Stimulated activated CD8-positive, alpha-beta memory T cell treated with anti-CD3 and anti-CD28 coated beads, Interleukin-4, amount 100 ng/mL, for 48 hours (primary cell): ENCODE measurements at places on chromosomes 5 and 9.
A peak's percentile ranks its signal among the peaks of the same experiment; 100 is the strongest.

DNA sequence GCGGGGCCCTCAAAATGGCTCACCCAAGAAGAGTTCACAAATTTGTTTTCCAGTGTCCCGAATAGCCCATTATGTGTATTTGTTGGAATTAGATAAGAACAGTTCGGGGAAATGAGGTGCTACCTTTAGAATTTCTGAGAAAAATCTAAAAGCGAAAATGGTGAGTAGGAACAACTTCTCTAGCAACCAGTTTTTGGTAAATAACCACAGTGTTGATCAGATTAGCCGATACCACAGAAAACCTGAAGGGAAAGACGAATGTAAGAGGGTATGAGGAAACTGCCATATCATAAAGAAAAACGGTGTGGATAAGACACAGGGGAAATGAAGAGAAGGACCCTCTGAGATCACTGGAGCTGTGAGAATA, 31.0 kb downstream of the ADAM19 start:
- no peak for DNase-seq

DNA sequence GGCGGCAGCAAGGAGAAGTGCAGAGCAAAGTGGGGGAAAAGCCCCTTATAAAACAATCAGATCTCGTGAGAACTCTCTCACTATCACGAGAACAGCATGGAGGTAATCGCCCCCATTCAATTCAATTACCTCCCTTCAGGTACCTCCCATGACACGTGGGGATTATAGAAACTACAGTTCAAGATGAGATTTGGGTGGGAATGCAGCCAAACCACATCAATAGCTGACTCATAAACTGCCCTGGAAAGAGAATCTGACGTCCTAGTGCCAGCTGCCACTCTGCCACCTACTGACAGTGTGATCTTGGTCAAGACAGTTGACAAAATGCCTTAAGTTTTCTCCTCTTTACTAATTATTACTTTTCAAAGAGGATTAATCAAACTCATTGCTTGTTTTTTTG, 128.3 kb downstream of the GPBP1 start:
- DNase-seq, result peak; percentile 69

GRCh38 chr5:1437226-1437829, 7.9 kb downstream of the SLC6A3 start:
- DNase-seq, result no peak

DNA sequence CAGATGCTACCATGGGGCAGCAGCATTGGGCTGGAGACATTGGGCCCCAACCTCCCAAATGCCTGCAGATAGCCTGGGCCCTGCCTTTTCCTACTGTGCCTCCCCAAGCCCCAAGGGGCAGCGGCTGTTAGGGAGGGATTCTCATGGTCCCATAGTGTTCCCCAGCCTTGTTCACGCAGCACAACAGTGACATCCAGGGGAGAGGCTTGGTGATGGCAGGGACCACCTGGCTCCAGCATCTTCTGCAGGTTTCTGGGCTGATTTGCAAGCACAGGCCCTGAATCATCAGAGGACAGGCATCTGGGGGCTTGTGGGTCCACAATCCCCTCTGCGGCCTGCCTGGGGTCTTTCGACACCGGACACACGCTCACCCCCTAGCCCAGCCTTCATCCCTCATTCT, 354.6 kb downstream of the SLIT3 start:
- peak; percentile 26 for DNase-seq

DNA sequence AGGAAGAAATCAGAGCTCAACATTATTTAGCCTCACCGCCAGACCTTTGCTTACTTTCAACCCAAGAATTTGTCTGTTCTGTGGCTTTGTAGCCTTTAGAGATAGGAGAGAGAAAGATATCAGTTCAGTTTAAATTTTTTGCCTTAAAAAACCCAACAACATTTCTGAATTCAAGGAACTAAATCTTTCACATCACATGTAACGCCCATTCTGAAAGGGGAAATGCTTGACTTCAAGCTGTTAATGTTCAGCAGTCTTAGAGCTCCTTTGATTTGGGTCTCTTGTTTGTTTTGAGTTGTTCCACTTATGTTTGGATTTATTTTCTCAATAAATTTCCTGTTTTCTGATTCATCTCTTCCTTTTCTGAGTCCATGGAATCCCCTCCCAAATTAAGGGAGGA, 294.5 kb downstream of the ARHGAP26 start:
- DNase-seq, result no peak

DNA sequence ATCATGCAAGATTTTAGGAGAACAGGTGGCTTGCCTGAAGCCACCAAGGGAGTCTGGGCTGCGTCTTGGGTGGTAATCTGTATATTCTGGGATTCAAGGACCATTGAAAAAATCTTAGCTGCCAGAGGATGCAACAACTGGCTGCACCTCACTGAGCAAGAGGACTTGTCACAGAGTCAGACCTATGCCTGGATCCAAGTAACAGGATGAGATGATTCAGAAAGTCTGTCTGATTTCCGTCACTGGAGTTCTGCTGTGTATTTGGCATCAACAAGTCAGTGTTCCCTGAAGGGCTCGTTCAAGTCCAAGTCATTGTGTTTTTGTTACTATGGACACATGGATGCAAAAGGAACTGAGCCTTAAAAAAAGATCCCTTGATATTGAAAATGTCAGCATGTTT, 37.8 kb upstream of the CARTPT start:
- no peak for DNase-seq

DNA sequence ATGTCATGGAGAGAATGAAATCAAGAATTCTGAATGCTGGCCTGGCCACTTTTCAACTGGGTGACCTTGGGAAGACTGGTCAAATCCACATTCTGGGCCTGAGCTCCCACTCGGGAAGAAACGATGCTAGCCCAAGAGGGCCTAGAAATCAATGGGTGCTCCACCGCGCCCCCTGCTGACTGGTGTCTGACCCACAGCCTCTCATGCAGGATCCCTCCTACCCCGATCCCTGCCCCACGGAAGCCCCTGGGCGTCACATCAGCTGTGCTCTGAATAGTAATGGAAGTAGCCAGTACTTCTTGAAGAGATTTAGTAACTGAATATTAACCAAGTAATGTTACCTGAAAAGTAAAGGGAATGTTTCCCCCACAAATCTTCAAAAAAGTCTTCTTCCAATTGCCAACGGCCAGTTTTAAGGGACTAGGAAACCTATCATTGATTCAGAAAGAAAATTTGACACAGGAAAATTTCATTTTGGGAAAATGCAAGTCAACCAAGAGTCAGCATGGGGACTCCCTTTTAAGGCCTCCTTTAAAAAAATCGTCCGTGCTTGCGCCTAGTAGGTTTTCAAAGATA, 43.9 kb downstream of the CRB2 start:
- peak; percentile 68 for DNase-seq

- DNase-seq, result no peak
Measured at GRCh38 chr5:61394078-61394704, 62.1 kb downstream of the ZSWIM6 start.
